ENCODE measurements at places on chromosomes 7 and 10.
A peak's percentile ranks its signal among the peaks of the same experiment; 100 is the strongest.

GRCh38 chr7:99235925-99236324 is 28.0 kb upstream of the KPNA7 start:
- DNase-seq: no peak

- no peak for DNase-seq
These were observed 171.0 kb upstream of the NEBL start for GRCh38 chr10:21068026-21068656.

DNA sequence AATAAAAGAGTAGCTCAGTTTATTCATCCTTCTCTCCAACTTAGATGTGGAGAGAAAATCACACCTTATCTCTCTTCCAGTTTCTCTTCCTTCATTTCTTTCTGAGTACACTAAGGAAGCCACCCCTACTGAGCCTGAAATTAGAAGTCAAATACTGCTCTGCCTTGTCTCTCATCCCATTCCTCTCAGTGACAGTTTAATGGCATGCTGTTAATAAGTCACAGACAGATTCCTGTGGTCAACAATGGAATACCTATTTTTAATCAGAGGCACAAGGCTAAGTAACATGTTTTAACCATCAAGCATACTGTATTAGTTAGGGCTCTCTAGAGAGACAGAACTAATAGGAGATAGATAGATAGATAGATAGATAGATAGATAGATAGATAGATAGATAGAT is 253.2 kb downstream of the HTR7 start:
- DNase-seq: no peak

DNA sequence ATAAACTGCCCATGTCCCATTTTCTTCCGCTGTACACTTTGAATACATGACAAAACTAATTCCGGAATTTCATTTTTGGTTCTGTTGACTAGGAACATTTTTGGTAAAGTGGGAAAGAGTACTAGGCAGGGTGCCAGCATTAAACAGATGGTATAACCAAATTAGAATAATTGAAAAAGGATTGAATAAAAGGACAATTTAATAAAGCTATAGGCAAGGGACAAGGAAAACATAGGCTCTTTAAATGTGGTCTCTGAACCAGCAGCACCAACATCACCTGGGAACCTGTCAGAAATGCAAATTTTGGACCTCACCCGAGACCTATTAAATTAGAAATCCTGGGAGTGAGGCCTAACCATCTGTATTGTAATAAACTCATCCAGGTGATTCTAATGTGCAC is 376.9 kb downstream of the LRRTM3 start:
- no peak for DNase-seq

DNA sequence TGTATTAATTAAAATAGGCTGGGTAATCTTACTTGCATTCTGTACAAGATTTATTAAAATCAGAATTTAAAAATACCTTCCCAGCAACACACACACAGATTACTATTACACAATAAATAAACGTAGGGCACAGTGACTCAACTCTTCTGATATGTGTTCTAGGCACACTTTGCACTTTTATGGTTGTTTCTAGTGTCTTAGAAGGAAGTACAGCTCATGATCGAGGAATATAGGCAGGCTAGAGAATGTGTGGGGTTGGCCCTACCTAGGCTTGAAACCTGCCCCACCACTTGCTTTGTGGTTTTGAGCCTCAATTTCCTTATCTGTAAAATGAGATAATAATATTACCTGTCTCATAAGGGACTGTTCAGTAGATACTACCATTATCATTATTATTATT is 30.5 kb downstream of the ARMC3 start:
- DNase-seq: no peak

GRCh38 chr10:63416376-63416775 is 49.4 kb downstream of the JMJD1C start:
- no peak for DNase-seq

- DNase-seq: no peak
These were observed 32.5 kb upstream of the VWDE start for GRCh38 chr7:12436126-12436525.

DNA sequence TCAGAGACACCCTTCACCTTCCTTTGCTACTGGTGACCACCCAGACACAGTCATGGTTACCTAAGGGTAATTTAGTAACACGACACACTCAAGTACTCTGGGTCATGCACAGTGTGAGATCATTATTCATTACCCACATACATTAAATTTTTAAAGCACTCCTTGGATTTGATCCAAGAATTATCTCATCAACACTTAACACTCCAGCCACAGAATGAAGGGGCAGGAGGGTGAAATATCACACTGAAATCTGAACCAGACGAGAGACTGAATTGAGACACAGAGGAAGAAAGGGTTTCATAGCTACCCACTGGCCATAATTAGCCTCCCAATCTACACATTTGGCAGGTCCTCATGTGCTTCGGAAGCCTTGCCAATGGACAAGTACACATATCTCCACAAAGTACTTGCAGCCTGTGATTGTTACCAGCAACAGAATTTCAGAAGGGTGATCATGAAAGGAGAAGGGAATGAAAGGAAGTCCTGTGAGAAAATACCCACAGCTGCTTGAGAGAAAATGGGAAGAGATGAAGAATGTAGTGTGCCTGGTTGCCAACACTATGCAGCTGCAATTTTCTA is 189.3 kb downstream of the POLR1F start:
- DNase-seq: no peak

GRCh38 chr10:125014086-125014830 is 72.3 kb downstream of the ZRANB1 start:
- DNase-seq: no peak

- DNase-seq: no peak
These were observed 649 bp downstream of the DNA2 start for GRCh38 chr10:68471063-68471585.

DNA sequence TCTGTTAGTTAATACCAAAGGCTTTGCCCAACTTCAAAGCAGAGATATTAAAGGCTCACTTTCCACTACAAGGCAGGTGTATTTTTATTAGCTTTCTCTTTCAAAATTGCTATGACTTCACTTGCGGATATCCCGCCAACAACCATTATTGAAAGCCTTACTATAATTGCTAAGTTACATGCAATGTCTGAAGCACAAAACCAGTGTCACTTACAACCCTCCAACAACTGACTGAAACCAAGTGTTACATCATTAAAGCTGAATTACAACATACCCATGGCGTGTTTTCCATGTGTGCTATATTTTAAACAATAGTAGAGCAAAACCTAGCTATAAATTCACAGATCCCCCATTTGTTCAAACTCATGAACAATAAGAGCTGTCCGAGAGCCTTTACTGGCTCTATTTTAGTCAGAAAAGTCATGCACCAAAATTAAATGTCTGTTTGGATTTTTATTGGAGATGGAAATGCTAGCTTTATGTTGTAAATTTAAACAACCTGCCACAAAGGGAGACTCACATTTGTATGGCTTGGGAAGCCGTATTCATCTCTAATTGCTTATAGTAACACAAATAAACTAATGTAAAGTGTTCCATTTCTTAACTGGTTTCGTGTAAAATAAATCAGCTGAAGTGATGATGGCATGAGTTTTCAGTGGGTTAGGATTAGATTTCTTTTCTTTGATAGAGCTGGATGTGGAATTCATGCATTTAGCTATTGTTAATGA is 227.1 kb downstream of the AGMO start:
- no peak for DNase-seq

- no peak for DNase-seq
These were observed 34.0 kb downstream of the INPP5F start for GRCh38 chr10:119759832-119760231.

DNA sequence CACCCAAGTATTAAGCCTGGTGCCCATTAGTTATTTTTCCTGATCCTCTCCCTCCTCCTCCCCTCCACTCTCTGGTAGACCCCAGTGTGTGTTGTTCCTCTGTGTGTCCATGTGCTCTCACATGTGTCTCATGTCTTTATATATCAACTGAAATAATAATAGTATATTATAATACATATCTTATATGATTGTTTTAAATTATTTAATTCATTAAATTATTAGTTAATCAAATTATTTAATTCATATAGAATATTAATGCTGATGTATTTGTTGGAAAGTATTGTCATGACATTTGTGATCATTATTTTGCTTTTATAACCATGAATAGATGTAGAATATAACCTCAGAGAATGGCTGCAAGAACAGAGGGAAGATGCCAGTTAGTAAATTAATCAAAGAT is 647.5 kb downstream of the SORCS3 start:
- DNase-seq: no peak

DNA sequence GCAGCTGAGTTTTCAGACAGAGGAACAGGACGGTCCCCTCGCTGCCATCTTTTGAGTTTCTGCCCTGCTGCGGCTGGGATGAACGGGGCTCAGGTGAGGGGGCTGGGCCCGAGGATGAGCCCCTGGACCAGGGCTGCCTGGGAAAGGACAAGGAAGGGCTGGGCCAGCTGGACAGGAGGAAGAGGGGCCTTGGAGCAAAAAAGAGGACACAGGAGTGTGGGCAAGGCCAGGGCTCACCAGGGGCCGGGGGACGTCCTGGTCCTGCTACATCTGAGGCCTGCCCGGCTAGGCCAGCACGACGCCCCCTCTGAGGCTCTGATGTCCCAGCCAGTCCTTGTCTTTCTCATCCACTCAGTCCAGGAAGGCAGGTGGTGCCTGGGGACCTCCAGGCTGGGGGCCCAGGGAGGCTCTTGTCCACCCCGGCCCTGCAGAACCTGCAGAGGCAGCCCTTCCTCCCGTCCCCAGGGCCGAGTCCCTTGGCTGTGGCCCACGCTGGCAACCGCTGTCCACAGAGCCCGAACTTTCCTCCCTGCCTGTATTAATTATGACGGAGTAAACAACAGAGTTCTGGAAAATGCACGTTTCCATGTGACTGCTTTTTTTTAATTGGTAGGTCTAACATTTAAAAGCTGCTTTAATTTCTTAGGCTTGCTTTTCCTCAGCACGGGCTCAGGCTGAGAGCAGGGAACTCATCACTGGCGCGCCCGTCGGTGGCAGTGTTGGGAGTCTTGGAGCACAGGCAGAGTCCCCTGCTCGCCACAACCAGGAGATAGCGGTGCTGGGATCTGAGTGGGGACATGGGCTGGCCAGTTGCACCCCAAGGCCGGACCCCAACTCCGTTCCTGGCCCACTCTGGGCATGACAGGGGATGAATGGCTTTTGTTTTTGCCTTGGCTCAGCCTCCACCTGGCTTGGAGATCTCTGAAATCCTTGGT is 187.7 kb downstream of the ELFN1 start:
- DNase-seq: no peak

DNA sequence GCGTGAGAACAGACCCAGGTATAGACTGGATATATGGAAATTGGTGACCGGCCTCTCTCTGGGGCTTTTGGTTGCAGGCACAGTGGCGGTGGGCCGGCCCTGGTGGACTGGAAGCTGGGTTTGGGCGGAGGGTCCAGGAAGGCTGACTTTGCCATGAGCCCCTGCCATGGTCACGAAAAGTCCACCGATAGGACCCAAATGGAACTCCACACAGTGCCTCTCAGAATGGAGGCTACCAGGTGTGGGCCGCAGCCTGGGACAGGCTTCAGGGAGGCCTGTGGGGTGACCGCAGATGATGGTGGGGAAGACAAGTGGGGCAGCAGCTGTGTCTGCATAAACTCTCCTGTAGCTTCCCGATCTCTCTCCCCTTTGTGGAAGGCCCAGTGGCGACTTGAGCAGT is 123.2 kb downstream of the DNAJB6 start:
- DNase-seq: no peak

- no peak for DNase-seq
These were observed 51.6 kb downstream of the CYCS start for GRCh38 chr7:25073451-25073850.

DNA sequence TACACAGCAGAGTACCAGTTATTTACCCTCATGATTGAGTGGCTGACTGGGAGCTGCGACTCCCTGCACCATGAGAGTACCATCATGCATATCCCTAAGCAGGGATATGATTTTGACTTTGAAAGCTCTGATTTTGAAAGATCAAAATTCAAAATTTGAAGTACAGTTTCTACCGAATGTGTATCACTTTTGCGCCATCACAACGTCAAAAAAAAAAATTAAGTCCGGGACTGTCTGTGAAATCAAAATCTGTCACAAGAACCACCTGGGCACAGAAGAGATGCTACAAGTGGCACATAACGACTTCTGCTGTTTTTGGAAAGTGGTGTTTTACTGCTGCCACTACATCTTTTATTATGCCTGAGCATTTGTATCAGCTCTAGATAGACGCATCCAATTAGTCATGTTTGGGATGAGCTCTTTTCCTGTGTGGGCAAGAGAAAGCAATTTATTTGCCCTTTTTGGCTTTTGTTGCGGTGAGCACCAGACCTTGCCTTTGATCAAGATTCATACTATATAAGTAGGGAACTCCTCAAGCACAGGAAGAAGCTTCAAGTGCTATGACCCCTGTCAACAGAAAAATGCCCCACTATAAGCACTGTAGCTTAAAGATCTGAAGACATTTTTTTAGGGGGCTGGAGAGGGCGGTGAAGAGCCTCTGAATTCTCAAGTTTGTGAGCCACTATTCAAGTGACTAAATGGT is 10.7 kb downstream of the MTPN start:
- DNase-seq: no peak

DNA sequence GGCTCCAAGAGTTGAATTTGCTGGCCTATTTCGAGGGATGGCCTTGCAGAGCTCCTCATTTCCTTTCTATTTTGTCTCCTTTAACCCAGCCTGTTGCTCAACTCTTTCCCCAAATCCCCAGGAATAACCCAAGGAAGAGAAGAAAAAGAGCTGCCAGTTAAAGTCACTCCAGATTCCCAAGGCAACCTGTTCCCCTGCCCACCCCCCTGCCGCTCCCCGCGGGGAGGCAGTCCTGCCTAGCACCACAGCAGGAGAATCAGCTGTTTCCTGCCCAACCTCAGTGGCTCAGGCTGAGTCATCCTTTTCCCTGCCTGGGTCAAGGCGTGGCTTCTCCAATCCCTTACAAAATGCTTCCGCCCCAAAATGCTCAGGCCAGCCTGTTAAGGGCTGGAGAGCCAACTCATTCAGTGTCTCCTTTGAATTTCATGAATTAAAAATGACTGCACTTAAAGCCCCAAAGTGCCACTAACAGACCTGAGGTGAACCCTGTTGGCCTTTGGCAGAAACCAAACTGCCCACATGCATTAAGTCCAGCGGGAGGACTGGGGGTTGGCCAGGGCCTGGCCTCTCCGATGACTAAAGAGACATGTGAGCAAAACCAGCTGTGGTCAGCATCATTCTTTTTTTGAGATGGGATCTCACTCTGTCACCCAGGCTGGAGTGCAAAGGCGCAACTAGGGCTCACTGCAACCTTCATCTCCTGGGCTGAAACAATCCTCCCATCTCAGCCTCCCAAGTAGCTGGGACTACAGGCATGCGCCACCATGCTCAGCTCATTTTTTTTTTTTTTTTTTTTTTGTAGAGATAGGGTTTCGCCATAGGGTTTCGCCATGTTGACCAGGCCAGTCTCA is 83.2 kb upstream of the KIF5B start:
- DNase-seq: peak; percentile 91

DNA sequence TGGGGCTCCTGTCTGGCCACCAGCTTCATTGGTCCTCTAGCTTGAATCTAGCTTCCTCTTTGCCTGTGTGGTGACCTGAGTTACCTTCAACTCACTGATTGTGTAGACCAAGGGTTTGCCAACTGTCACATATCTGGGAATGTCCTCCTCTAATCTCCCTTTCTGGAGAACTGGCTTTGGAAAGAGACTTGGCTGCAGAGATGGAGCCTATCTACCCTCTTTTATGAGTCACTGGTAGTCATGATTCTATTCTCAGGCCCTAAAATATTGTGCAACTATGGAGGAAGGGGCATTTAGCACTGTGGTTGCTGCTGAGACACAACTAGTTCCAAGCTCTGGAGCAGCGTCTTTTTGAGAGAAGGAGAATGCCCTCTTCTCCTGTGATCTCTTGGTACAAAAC is 691.3 kb downstream of the KCNMA1 start:
- DNase-seq: no peak

- DNase-seq: no peak
These were observed 118.3 kb downstream of the KLF6 start for GRCh38 chr10:3666525-3667302.
